ENCODE measurements at places on chromosomes 16 and 17.

DNA sequence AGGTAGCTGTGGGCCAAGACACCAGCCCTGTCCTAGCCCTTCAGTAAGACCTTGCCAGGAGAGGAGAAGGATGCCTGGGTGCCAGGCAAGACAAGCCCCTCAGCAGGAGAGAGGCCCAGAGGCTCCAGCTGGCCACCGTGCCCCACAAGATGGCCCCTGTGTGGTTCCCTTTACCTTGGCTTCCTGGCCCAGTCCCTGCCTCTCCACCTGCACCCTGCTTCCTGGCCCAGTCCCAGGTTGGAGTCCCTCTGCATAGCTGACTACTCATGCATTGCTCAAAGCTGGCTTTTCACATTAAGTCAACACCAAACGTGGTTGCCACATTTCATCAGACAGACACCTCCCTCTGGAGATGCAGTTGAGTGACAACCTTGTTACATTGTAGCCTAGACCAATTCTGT lies 4.0 kb downstream of the SYNGR3 start:
- DNase-seq, result no peak

GRCh38 chr16:8628981-8629725 lies 7.7 kb downstream of the METTL22 start:
- DNase-seq, result no peak

- no peak for DNase-seq
Observed at GRCh38 chr17:63689479-63689878, 10.4 kb downstream of the LIMD2 start.

DNA sequence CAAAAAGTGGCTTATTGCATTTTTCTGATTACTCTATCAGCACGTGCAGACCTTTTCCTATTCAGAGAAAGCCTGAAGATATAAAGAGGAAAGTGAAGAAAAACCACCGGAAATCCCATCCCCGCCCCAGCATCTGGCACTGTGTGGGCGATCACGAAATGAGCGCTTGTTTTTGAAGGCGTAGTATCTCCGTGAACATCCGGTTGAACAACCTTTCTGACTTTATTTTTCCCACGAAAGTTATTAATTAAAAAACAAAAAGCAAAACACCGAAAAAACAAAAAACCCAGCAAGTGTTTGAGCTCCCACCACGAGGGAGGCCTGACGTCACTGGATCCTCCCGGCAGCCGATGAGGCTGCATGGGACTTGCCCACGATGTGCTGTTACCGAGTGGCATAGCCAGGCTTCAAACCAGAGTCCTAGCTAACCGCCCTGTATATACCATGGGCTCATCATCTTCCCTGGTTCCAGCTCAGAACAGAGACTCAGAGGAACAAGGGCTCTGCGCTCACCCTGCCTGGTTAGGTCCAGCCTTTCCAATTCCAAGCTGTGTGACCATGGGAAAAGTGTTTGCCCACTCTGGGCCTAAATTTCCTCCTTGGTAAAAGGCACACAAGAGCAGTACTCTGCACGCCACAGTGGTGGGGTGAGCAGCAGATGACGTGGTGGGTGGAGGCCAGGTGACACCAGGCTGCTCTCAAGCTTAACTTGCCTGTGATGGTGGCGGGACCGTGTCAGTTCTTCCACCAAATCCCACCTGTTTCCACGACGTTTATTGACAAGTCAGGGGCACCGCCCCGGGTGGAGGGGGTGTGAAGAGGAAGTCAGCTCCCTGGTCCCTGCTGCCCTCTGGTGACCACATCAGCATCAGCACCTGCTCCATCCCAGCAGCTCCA lies 34.3 kb upstream of the IL21R start:
- no peak for DNase-seq

GRCh38 chr17:603406-604114 lies 111.1 kb downstream of the VPS53 start:
- no peak for DNase-seq

GRCh38 chr17:43543300-43543699 lies 2.8 kb downstream of the ETV4 start:
- DNase-seq, result no peak

- DNase-seq, result no peak
Observed at GRCh38 chr17:77388384-77389306, 247.9 kb downstream of the SEC14L1 start.

- no peak for DNase-seq
Observed at GRCh38 chr17:60525328-60525684, 736 bp downstream of the APPBP2 start.

DNA sequence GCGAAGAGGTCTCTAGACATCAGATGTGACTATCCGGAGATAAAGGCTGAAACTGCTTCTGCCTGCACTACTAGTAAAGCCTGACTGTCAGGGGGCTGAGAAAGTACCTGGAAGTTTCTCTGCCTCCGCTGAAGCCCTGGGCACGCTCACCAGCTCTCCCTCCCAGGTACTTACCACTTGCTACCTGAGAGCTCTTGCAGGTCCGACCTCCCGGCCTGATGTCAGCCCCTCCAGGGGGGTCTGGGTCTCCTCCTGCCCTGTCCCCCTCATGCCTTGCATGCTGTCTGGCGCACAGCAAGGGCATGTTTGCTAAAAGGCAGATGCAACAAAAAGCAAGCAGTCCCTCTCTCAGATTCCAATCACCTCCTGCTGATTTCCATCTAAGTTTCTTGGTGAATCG lies 17.4 kb downstream of the ZDHHC7 start:
- no peak for DNase-seq

DNA sequence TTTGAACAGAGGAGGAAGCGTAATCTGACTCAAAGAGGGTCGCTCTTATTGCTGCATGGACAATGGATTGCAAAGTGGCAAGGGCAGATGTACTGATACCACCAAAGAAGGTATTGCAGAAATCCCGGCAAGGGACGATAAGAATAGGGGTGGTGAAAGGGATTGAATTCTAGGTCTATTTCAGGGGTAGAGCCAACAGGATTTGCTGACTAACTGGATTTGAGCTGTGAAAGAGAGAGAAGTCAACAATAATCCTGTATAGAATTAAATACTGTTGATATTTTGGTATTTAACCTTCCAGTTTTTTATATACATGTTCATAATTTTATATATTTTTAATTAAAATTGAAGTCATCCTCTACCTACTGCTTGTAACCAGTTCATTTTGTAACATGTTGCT lies 19.4 kb upstream of the ABCA3 start:
- no peak for DNase-seq

GRCh38 chr17:49703557-49704277 lies 4.0 kb downstream of the SLC35B1 start:
- DNase-seq, result no peak

DNA sequence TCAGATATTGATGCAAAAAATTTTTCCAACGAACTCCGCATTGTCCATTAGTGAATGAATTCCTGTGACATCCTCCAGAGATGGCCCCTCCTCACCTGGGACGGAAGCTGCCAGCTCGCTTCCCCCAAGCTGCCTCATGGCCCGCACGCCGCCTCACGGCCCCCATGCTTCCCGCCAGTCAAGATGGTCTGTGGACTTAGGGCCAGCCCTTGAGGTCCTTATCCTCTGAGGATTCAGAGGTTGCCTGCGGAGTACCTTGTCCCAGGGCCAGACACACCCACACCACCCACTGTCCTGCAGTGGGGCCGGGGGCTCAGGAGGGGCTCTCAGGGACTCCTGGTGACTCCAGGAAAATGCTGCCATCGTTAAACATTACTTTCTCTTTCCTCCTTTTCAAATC lies 73.6 kb downstream of the SEC14L1 start:
- no peak for DNase-seq

DNA sequence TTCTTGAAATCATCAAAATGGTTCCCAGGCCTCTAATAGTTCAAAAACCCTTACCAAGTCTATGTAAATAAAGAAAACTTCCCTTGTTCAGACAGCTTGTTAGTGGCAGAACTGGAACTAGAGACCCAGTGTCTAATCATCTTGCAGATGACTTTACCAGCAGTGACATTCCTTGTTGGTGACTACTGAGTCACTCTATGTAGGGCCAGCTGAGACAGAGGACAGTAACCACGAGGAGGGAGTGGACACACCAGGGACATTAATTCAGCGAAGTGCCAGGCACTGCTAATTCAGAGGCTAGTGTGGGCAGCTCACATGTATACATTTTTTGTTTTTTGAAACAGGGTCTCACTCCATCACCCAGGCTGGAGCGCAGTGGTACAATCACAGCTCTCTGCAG lies 6.1 kb upstream of the HEATR3 start:
- DNase-seq, result no peak

DNA sequence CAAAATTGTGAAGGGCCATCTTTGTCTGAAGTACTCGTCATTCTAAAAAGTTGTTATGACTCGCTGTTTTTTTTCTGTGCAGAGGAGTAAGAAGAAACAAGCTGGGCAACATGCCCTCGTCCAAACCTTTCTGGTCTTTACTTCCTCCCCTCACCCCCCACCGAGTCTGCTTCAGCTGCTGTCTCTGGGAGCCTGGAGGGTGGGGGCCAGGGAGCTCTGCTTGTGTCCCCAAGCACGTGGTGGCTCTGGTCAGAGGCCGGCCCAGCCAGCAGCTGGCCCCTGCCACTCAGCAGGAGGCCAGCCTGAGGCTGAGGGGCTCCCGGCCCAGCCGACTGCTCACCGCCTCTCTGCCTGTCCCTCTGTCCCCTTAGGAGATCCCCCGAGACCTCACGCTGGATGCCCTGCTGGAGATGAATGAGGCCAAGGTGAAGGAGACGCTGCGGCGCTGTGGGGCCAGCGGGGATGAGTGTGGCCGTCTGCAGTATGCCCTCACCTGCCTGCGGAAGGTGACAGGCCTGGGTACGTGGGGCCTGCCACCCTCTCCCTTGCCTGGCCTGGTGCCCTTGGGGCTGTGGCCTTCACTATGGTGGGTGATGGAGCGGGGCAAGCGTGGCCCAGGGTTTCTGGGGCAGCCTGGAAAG lies 53.7 kb upstream of the LGALS9 start:
- DNase-seq, result no peak

GRCh38 chr16:81431554-81432353 lies 12.9 kb upstream of the CMIP start:
- no peak for DNase-seq

GRCh38 chr17:75244133-75244866 lies 17.1 kb downstream of the GGA3 start:
- DNase-seq, result no peak

GRCh38 chr17:45238155-45238774 lies 16.6 kb downstream of the FMNL1 start:
- no peak for DNase-seq

- DNase-seq, result no peak
Observed at GRCh38 chr16:85750146-85750826, 610 bp downstream of the C16orf74 start.

DNA sequence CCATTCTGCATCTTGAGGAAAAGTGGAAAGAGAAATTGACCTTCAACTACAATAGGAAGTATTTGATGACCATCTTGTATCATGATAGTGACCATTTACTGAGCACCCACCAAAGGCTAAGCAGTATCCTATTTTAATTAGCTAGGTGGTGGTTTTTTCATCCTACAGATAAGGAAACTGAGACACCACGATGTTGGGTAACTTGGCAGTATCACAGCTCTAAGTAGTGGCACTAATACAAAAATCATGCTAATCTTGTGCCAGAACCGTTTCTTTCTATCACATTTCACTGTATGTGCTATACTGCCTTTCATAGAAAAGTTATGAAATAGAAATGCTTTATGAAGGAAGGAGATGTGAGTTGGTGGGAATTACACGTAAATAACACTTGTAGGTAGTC lies 2.3 kb downstream of the EVI2B start:
- DNase-seq, result no peak

GRCh38 chr17:49035470-49036269 lies 38.5 kb downstream of the IGF2BP1 start:
- DNase-seq, result no peak

GRCh38 chr16:27377666-27378485 lies 24.1 kb upstream of the IL21R start:
- DNase-seq, result no peak

GRCh38 chr17:65013613-65014391 lies 42.7 kb downstream of the GNA13 start:
- DNase-seq, result no peak

DNA sequence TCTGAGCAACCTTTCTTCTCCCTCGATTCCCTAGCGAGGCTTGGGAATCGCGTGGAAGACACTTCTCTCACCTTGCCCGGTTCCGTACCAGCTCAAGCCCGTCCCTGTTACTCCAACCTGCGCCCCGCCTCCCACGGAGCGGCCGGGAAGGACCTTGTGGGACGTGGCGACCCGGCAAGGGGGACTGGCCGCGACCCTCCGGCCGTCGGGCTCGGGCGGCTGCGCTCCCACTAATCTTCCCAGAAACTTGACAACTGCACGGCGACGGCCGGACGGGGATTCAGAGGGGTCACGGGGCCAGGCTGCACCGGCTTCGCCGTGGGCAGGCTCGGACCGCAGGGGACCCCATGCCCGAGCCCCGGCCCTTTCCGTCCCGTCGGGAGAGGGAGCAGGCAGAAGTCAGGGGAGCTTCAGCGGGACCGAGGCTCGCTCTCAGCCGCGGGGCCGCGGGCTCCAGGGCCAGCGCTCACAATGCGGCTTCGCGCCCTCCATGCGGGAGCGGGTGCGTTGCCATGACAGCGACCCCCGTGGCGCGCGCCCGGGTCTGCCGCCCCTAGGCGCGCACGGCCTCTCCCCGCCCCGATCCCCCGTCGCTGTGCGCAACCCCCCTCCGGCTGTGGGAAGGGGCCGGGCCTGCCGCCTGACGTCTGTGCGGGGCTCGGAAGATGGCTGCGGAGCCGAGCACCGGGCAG lies at the start of gene SGSM2:
Gene SGSM2, plus strand, starts transcription at position 650 of the 692 bp plus-strand sequence. CDS start 188 bp downstream, outside the sequence.
- no peak for DNase-seq

- DNase-seq, result no peak
Observed at GRCh38 chr16:89583895-89584644, 8.5 kb downstream of the CPNE7 start.

- no peak for DNase-seq
Observed at GRCh38 chr17:82351254-82351712, 7.8 kb upstream of the TEX19 start.

- no peak for DNase-seq
Observed at GRCh38 chr17:44097110-44097958, 26.1 kb downstream of the HDAC5 start.

DNA sequence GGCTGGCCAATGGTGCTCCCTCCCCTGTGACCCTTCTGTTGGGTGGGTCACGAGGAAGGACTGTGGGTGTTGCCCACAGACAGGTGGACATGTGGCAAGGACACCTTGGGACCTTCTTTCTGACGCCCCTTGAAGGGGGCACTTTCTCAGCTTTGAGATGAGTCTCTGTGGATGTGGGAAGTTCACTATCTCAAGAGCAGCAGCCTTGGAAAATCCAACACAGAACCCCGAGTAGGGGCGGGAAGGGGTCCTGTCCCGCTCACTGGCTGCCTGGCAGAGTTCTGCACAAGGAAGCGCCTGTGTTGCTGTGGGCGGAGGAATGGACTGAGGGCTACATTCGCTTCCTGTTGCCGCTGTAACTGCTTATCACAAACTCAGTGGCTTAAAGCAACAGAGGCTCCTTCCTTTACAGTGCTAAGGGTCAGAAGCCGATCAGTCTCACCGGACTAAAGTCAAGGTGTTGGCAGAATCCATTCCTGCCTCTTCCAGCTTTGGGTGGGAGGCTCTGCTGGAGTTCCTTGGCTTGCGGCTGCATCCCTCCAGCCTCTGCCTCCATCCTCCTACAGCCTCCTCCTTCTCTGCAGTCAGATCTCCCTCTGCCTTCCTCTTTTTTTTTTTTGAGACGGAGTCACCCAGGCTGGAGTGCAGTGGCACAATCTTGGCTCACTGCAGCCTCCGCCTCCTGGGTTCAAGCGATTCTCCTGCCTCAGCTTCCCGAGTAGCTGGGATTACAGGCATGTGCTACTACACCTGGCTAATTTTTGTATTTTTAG lies 305.2 kb downstream of the SEC14L1 start:
- DNase-seq, result no peak

All from NCI-H1436 treated with DMSO at 0.1 percent for 48 hours (cell line).